ENCODE measurements at places on chromosomes 11 and 22.
A peak's percentile ranks its signal among the peaks of the same experiment; 100 is the strongest.

- DNase-seq = no peak
Observed at GRCh38 chr11:108025387-108026080, 16.8 kb downstream of the CUL5 start.

DNA sequence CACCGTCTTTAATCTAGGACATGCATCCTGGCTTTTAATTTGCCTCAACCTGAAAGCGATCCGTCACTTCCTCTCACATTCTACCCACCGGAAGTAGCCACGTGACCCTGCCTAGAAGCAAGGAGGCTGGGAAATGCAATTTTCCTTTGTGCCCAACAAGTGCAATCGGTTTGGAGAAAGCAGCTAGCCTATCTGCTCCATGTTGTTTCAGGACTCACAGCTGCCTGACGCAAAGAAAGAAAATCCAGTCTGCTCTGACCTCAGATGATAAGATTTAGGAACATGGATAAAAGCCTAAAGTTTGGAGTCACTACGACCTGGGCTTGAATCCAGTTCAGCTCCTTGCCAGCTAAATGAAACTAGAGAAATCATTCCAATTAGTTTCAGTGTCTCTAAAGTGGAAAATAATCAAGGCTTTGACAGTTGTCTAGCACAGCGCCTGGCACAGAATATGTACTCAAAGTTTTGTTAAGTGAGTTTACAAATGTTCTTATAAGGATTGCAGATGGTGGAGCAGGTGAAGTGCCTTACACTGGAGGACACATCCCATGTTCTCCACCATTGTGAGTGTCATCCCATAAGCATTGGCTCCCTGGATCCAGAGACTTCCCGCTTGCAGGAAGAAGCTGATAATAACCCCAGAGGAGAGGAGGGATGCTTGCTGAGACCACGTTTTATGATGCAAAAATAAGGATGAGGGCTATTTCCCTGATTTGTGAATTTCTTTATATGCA lies 553.7 kb downstream of the MN1 start:
- no peak for DNase-seq

GRCh38 chr22:22533417-22533816 lies 13.3 kb upstream of the ZNF280A start:
- no peak for DNase-seq

DNA sequence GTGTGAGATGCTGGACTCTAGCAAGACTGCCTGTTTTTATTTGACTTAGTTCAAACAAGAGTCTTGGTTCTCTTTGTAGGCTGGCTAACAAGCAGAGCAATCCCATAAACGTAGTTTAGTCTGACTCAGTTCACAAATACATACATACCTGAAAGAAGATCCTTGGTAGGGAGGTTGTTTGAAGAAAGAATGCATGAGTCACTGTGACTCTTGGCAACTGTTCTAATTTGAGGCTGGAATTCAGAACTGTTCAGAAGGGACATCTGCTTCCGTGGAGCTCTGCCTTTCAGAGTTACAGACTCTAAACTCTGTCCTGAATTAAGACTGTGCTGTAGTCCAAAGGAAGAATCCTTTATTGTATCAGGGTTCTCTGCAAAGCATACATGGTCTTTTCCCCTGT lies 32.2 kb downstream of the C2CD3 start:
- no peak for DNase-seq

GRCh38 chr22:19798891-19799293 lies 38.3 kb downstream of the TBX1 start:
- DNase-seq = peak; percentile 68

GRCh38 chr22:22930571-22931556 lies 43.2 kb downstream of the IGLL5 start:
- DNase-seq = no peak

GRCh38 chr22:28741785-28742561 lies at the start of the genes CHEK2 and HSCB:
CHEK2 (minus strand) TSS chr22:28741820; CDS start chr22:28734721, 7,099 bp downstream.
HSCB (plus strand) TSS chr22:28742039; CDS start chr22:28742096, 57 bp downstream.
- DNase-seq = peak; percentile 98

DNA sequence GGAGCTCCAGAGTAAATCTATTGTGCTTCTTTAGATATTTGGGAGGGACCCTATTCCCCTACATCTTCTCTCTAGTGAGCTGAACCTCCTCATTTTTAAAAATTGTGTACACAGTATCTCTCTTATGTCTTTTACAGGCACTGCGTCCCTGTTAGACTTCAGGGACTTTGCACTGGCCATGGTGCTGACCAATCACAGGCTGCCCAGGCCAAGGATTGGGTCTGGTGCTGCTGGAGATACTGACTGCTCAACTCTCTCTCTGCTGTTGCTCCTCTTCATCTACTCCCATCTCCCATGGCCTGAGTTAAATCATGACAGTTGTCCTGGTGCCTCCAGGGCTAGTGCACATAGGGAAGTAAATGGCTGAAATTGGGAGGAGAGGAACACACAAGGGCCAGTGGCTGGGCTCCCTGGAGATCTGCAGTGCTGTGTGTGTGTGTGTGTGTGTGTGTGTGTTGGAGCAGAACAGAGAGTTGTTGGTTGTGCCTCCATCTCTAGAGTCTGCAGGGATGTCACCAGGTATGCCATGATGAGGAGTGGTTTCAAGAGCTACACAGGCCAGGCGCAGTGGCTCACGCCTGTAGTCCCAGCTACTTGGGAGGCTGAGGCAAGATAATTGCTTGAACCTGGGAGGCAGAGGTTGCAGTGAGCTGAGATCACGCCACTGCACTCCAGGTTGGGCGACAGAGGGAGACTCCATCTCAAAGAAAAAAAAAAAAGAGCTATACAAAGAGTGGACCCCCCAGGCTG lies 155.3 kb downstream of the ST3GAL4 start:
- DNase-seq = peak; percentile 42

DNA sequence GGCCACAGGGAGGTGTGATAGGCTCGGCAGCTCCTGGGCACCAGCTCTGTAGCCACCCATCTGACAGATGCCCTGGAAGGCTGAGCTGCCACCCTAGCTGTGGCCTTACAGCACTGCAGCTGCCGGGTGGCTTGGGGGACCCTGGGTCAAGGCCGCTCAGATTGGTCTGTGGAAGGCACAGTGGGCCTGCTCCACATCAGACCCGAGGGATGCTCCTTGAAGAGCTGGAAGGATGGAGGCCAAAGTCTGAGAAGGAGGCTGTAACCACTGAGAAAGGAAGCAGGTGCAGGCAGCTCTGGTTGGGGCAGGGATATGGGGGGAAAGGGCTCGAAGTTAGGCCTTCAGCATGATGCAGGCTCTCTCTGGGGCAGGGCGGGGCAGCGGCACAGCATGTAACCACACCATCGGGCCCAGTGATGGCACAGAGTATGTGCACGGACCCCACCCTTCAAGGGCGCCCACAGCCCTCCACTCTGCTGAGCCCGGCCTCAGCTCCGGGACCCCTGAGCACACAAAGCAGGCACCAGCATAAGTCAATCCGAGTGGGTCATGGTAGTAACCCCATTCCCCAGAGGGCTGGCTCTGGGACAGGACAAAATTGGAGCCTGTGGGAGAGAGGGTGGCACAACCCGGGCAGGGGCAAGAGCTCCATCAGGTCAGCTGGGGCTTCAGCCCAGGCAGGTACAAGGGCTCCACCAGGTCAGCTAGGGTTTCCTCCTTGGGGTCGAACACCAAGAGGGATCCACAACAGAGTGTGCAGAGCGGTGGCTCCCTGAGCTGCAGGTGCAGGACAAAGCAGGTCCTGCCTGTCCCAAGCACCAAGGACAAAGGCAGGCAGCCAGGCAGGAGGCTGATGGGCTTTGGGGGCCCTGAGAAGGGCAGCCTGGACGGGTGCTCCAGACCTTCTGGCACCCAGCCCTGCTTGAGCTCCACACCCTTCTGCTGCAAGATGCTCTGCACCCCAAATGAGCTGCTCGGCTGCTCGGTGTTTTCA lies 1511.1 kb downstream of the BRD1 start:
- no peak for DNase-seq

DNA sequence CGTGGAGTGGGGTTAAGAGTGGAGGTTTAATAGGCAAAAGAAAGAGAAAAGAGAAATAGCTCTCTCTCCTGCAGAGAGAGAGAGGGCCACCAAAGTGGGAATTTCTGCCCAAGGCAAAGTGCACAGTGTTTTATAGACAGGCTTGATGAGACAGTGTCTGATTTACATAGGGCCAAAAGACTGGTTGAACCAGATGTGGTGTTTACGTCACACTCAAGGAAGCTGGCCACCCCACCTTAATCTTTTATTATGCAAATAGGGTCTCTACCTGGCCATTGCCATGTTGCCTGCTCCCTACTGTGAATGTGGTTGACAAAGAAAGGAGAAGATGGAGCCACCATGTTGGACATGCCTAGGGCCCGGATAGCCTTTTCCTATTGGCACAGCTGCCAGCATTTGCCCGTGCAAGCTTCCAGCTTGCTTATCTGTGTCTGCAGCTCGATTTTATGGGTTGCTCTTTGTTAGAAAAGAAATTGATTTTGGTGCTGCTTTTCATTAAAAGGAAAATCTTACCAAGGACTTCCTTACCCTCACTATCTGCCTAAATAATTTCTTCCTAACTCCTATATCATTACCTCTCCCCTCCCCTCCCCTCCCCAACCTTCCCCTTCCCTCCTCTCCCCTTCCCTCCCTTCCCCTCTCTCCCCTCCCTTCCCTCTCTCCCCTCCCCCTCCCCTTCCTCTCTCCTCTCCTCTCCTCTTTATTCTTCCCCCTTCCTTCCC lies 436.0 kb downstream of the NELL1 start:
- DNase-seq = no peak

- no peak for DNase-seq
Observed at GRCh38 chr11:90189011-90189410, 33.8 kb downstream of the CHORDC1 start.

DNA sequence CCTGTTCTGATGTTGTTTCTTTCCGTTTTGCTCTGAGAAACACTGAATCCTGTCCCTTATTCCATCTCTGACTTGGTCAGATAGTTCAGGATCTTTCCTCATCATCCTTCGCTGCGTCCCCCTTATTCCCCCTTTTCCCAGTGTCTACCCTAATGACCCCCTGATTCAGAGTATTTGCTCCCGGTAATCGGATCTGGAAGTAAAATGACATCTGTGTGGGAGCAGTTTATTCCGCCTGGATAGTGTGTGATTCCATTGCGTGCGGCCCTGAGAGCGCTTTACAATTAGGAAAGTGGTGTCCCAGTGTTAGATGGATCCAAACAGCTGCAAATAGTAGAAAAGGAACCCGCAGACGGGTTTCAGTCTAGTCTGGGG lies 606 bp downstream of the DRG1 start:
- DNase-seq = no peak

- no peak for DNase-seq
Observed at GRCh38 chr22:39097098-39098020, at the start of gene APOBEC3H. APOBEC3H (plus strand) TSS chr22:39097244; CDS start chr22:39100279, 3,035 bp downstream.

- DNase-seq = peak; percentile 76
Observed at GRCh38 chr11:120336641-120337354, 585 bp downstream of the ARHGEF12 start.

GRCh38 chr11:117992136-117992535 lies 5.9 kb downstream of the IL10RA start:
- DNase-seq = no peak

GRCh38 chr11:103993507-103993906 lies 42.9 kb upstream of the DDI1 start:
- no peak for DNase-seq

- no peak for DNase-seq
Observed at GRCh38 chr11:66691311-66691980, 13.8 kb upstream of the RBM4B start.

GRCh38 chr22:29311464-29312217 lies 3.9 kb downstream of the RASL10A start:
- no peak for DNase-seq

- no peak for DNase-seq
Observed at GRCh38 chr11:490186-490929, 16.7 kb downstream of the RNH1 start.

DNA sequence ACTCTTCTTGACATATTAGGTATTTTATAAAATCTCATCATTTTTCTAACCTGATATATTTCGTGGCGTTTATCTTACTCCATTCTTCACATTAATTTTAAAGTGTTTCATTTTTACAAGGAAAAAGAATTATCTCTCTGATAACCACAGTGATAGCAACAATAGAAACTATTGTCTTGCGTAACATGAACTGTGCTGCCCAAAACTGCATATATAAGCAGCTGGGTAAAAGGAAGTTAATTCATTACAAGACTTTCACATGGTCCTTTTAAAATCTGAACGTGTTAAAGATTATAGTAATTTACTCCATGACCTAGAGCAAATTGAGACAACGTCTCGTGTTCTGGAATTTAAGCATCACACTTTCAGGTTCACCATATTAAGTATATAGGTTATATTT lies 210.4 kb upstream of the GRIA4 start:
- no peak for DNase-seq

GRCh38 chr11:130118636-130119387 lies 40.8 kb upstream of the ST14 start:
- DNase-seq = no peak

DNA sequence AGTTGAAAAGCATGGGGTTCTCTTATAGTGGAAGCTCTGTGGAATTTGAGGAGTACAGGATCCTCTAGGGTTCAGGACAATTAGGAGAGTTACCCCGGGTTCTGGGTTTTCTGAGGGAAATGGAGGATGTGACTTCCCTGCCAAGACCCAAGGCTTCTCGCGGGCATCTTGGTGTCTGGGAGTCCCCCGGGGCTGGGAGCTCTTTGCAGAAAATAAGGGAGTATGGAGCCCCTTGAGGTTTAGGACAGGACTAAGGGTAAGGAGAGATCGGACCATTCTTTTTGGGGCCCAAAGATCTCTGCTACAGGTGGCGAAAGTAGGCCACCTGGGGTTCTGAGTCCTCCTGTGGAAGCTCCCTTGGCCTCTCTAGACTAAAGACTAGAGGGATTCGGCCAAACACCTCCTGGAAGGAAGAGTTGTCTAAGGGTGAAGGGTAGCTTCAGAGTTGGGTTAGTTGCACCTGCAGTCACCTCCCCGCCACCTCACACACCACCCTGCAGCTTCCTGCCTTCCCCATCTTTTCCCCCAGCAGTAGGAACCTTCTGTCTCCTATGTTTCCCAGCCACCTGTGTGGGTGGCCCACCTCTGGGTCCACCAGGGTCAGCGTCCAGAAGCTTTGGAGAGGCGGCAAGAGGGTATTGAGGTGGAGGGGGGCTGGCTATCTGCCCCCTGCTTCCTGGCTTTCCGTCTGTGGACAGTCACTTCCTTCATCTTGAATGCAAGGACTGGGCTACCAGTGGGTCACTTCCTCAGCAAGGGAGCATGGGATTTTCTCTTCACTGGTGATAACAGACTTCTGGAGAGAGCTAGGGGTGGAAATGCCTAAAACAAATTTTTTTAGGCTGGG lies 908 bp downstream of the LIMK2 start:
- DNase-seq = no peak

DNA sequence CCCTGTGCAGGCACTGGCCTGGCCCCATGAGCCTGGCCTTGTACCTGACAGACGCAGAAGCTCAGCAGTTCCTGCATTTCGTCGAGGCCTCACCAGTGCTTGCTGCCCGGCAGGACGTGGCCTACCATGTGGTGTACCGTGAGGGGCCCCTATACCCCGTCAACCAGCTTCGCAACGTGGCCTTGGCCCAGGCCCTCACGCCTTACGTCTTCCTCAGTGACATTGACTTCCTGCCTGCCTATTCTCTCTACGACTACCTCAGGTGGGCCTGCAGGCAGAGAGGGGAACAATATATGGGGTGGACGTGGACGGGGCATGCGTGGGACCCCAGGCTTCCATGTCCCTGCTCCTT lies 4.9 kb downstream of the LARGE2 start:
- DNase-seq = no peak

- no peak for DNase-seq
Observed at GRCh38 chr11:94673386-94673785, 94.8 kb upstream of the AMOTL1 start.

All from right forelimb (tissue), 1 donor.